RCC 7860 (cell line): ENCODE measurements at places on chromosomes 1 and 21.

DNA sequence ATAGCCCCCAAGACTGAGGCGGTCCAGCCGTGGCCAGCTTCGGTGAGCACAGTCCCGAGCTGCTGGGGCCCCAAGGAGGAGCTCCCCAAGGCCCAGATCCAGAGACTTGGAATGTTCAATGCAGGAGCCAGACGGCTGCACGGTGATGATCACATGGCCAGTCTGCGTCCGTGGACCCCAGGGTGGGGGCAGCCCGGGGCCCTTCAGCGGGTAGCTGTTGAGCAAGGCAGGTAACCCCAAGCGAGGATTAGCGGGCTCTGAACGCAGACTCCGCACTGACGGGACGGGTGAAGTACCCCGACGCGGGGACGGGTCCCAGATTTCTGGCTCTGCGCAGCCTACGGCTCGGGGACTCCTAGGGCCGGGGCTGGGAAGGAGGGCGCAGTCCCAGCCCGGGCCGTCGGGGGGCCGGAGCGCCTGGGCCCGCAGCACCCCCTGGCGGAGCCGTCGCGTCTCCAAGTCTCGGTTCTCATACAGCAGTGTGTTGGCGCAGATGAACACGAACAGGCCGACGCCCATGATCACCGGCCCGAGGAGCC, 2.7 kb downstream of the TMEM200B start:
- no peak for DNase-seq

GRCh38 chr1:3156936-3157335, 87.9 kb downstream of the PRDM16 start:
- no peak for DNase-seq

DNA sequence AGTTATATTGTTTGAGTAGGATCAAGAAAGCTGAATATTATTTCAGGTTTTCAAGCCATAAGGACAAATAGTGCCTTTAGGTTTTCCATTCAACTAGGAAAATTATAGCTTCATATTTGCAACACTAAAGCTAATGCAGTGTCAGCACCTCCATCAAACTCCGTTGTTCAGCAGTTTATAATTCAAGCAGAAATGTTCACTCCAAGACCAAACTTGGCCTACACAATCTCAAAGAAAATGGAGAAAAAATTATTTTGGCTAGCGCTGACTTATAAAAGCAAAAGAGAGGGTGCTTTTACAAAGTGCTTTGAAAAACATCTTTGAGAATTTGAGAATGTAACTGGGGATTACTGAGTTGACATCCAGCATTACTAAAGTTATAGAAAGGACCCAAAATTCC, 1.4 kb downstream of the SPAG17 start:
- DNase-seq: no peak

DNA sequence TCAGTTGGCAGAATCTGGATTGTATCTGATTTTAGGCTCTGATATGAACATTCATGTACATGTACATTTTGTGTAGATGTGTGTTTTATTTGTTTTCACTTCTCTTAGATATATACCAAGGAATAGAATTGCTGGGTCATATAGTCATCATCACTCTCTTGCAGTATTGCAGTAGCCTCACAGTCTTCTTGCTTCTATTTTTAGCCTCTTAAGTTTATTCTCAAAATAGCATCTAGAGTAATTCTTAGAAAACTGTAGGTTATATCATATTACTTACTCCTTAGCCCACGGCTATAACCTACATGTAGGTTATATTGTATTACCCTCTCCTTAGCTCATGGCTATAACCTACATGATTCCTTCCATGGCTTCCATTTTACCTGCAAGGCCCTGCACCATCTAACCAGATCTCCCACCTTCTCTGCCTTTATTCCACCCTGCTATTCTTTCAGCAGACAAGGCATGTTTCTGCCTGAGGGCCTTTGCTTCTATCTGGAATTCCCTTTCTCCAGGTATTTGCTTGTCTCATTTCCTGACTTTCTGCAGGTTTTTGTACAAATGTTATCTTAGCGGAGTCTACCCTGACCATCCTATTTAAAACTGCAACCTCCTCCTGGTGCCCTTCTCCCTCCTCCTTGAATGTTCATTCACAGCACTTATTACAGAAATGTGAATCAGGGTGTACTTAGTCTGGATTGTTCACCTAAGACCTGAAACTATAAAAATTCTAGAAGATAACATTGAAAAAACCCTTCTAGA, 109.0 kb upstream of the ETV3 start:
- no peak for DNase-seq

DNA sequence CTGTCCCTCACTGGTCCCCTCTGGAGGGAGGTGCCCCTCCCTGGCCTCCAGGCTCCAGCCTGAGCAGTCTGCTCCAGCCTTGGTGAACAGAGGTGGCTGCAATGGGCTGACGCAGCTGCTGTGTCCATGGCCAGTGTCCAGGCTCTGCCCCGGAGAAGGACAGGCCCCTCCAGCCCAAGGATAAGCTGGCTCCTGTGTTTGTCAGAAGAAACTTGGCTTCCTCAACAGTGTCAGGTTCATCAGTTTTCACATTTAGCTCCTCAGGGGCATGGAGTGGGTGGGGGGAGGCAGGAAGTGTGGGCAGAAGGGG, 402.8 kb downstream of the MATN1 start:
- no peak for DNase-seq

GRCh38 chr1:209937996-209938959, at the start of gene SYT14:
TSS of gene SYT14 (plus strand) at chr1:209938217. CDS start at chr1:209938265, 48 bp downstream.
- no peak for DNase-seq

GRCh38 chr1:28087614-28088167, 719 bp downstream of the EYA3 start:
- DNase-seq: no peak

- DNase-seq: no peak
Measured at GRCh38 chr1:193931356-193931755, 744.9 kb upstream of the B3GALT2 start.

DNA sequence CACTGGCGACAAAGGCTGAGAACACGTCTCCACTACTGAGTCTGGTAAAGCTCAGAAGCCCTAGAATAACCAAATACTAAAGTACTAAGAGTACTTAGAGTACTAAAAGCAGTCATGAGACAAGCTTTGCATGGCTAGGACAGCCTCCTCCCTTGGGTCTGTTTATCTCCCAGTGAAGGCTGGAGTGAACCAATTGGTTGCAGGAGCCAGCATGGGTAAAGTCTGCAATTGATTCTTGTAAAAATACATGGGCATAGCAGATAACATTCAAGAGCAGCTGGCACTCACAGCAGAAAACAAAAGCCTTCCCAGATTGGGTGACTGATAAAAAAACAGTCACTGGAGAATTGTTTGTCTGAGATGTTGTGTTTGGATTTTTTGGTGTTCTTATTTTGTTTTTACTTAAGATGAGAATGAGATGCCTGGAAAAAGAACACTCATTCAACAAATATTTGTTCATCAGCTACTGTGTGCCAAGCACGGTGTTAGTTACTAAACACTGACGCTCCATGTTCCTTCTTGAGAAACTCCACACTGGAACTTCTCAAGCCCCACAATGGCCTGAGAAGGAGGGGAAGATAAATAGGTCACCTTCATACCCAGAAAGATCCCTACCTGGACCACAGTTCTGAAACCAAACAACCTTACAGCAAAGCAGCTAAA, 3.7 kb downstream of the IRF6 start:
- no peak for DNase-seq

DNA sequence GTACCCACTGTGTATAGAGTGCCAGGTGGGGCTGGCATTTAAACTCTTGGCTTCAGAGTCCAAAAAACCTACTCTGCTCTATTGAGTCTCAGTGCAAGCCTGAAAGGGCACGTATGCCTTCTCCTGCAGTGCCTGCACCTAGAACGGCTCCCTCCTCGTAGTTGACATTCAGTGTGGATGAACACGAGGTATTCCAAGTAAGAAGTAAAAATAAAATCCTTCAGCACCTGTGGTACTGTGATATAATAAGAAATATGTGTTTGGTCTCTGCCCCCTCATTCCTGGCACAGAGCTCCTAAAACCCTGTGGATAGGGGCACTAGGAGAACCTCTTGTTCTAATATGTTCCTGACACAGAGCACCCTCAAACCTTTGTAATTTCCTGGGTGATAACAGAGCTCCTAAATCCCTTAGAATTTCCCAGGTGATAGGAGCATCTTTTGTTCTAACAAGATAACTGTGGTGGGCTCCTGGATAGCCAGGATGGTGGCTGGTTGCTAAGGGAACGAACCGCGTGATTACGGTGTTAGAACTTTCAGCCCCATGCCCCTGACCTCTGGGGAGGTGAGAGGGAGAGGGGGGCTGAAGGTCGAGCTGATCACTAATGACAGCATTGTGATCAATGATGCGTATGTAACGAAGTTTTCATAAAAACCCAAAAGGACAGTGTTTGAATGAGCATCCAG, 16.8 kb downstream of the UCK2 start:
- no peak for DNase-seq

GRCh38 chr1:182385885-182386853, 5.4 kb downstream of the GLUL start:
- DNase-seq: no peak

GRCh38 chr1:170531758-170532657, at the start of gene GORAB:
TSS of gene GORAB (plus strand) at chr1:170532166. CDS start at chr1:170532224, 58 bp downstream.
- peak; percentile 77 for DNase-seq

GRCh38 chr1:117015724-117016123, 14.2 kb downstream of the CD101 start:
- DNase-seq: no peak

- no peak for DNase-seq
Measured at GRCh38 chr1:45686015-45686287, 382 bp downstream of the GPBP1L1 start.

DNA sequence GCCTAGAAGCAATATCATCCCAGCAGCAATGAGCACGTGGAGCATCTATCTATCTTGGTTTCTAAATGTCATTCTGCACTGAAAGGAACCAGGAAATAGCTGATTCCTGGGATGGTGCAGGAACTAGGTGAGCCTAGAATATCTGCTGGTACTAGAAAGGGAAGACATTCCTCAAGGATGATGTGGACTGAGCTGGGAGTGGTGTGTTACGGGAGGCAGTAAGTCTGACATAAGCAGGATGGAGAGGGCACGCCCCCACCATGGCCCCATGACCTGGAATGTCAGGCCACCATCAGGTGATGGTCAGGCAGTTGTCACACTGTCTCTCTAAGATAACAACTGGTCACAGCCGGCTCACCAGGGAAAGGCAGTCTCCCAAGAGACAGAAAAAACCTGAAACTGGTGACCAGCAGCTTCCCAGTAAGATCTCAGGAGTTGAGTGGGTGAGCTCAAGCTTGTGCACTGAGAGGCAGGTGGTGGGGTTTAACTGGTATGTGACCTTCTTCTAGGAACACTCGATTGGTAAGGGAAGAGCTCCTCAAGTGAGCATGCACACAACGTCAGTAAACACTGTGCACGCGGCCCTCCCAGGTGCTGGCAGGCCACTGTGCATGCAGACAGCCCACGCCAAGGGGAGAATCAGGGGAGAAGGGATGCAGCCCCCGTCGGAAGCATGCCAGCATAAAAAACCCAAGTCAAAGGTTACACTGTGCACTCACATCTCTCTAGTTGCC, 148.7 kb downstream of the ADSS2 start:
- peak; percentile 91 for DNase-seq

DNA sequence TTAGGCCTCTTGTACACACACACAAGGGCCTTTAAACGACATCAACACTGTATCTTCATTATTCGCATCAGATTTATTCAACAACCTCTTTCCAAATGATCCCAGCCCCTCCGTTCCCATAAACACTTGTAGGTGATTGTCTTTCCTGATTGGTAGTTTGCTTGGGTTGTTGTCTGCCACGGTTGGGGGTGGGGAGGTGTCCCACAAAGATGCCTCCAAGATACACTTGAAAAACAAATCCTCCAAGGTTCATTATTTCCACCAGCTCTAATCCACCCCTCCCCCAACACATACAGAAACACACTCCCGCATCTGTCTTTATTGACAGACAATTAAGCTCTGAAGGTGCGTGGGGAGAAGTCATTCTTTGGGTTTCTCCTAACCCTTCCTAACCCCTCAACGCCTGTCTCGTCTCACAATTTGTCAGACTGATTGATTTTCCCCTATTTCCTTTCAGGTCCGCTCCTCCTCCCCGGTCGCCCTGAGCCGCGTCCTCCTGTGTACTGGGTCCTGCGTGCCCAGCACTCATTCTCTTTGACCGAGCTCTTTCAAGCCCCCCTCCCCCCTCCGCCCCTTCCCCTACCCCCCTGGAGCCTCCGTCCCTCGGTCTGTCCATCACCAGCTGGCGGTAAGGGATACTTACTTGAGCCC, 1.4 kb downstream of the WDR26 start:
- DNase-seq: no peak
